HS-5 (cell line): ENCODE measurements at places on chromosomes 3 and 15.
A peak's percentile ranks its signal among the peaks of the same experiment; 100 is the strongest.

DNA sequence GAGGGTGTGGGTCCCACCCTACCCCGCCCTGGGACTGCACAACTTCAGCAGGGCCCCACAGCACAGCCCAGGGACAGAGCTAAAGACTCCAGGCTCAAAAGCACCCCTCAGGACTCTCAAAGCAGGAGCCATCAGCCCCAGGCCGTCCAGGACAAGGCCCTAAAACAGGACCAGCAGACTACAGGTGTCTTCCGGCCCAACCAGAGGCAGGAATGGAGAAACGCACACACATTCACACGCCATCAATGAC lies 26.1 kb downstream of the ATRIP start:
- no peak for DNase-seq

DNA sequence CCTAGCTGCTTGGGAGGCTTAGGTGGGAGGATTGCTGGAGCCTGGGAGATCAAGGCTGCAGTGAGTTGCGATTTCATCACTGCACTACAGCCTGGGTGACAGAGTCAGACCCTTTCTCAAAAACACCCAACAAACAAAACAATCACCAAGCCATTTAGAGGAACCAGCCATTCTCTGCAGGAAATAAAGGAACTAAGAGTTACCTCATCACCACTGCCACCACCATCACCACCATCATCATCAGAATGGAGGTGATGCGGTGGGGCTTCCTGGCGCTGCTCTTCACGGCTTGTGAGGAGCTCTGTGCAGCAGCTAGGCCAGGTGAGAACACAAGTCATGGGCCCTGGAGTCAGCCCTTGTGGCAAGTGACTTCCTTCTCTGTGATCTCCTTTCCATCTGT lies 37.7 kb upstream of the KLHL25 start:
- no peak for DNase-seq

GRCh38 chr3:149120051-149120972 lies 9.1 kb upstream of the HPS3 start:
- DNase-seq = peak; percentile 55

GRCh38 chr3:125202197-125202596 lies 10.4 kb downstream of the SLC12A8 start:
- no peak for DNase-seq

GRCh38 chr3:71210257-71211007 lies 373.1 kb downstream of the FOXP1 start:
- no peak for DNase-seq

DNA sequence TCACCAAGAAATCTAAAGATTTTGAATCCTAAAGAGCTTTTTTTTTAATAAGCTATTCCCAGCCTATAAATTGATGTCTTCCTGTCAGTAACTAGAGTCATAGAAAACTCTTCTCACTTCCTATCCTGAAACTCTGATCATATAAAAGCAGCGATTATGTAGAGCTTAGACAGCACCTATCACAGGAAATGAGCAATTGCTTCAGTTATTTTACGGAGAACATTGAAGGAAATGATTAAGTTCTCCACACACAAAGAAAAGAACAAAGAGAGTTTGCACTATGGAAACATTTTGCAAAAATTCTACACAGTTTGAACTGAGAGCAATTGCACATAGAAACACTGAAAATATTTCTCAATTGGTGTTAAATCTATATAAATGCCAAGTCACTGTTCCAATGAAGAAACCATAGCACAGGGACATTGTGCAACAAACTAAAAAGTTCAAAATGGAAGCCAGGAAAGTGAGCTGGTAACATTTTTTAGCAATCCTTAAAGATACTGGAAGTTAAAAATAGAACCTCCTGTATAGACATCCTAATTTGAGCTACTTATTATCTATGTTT lies 291.5 kb upstream of the ARHGEF26 start:
- peak; percentile 29 for DNase-seq

DNA sequence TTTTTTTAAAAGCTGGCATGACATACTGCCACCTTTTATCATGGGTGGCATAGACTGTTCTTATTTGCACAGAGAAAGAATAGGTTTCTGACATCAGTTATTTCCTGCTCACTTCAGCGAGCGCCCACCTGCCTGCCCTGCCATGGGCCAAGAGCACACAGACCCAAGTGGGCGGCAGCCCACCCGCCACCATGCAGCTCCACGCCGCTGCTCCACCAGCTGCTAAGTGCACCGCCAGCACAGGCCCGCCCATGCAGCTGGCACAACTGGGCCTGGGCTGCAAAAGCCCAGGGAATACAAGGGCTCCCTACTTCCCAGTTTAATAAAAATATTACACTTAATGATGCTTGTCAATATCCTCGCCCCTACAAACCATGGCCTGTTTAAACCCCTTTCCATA lies 15.4 kb downstream of the ZNF148 start:
- no peak for DNase-seq

- no peak for DNase-seq
Measured at GRCh38 chr3:36557021-36557707, 176.9 kb downstream of the STAC start.

DNA sequence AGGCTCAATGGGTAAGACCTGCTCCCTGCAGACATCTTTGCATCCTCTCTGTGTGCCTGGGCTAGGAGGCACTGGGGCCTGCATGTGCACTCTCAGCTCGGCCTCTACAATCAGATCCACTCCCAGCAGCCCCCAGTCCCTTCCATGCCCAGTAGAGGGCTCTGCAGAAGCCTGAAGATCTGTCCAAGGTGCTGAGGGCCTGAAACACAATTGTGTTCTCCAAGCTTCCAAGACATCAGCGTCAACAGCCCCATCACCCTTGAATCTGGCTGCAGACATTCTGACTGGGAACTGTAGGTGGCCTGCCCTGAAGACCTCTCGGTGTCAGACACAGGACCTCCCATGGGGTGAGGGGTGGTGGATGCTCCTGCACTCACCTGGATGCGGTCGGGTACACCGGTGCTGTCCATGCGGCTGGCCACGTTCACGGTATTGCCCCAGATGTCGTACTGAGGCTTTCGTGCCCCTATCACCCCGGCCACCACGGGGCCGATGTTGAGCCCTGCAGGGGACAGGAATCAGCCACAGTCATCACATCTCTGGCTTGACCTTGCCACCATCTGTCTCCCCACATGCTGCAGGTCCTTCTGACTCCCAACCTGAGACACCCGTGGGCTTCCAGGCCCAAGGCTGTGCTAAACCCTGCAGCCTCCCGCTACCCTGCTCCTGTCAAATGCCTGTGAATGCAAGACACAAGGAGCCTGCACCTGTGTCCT lies 84.7 kb downstream of the SEC22A start:
- DNase-seq = no peak

GRCh38 chr3:97131476-97131875 lies 317.1 kb downstream of the EPHA6 start:
- no peak for DNase-seq

DNA sequence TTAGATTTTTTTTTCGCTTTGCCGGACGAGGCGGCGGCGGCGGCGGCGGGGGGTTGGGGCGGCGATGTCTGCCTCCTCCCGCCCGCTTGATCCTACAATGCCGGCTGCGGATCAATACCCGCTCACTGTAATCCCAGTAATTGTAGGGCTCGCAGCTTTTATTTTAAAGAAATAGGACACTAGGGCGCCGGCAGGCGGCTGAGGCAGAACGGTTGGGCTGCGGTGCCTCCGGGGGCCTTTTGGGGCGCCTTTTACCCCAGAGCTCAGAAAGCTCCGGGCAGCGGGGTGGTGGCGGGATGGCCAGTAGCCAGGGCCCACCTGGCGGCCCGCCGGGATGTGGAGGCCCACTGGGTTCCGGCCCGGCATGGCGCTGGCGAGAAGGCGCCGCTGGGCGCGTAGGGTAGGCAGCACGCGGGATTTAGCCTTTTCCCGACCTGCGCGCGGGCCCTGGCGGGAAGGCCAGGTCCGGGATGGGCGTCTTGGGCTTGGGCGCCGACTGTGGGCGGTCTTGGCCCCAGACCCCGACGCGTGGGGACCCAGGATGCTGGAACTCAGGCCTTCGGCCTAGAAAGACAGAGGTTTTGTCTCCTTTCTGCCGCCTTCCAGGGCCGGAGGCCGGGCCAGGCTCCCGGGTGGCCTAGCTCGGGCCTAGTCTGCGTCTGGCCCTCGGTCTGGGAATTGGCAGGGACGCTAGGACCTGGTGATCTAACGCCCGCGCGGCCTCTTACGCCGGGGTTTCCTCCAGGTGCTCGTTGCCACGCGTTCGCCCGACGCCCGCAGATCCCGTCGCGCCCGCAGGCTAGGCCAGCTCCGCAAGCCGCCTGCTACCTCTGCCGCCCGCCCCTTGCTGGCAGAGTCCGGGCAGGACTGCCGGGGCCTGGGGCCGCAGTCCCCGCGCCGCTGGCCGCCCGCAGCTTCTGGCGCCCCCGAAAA lies 15.5 kb upstream of the ONECUT1 start:
- DNase-seq = no peak

DNA sequence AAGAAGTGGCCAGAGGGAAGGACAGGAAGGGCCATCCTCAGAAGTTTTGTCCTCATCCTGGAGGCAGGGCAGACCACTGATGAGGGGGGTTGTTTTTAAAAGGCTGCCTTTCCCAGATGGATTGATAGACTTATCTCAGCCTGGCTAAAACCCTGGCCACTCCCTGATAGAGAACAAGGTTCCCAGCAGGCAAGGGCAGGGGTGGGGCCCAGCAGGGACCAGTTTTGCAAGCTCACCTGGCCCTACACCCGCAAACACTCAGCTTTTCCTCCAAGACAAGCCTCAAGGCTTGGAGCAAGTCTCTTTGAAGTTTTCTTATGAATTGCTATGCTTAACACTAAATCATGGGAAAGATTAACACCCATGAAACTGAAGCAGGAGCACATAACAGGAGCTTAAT lies 9.1 kb downstream of the LIPC start:
- no peak for DNase-seq

DNA sequence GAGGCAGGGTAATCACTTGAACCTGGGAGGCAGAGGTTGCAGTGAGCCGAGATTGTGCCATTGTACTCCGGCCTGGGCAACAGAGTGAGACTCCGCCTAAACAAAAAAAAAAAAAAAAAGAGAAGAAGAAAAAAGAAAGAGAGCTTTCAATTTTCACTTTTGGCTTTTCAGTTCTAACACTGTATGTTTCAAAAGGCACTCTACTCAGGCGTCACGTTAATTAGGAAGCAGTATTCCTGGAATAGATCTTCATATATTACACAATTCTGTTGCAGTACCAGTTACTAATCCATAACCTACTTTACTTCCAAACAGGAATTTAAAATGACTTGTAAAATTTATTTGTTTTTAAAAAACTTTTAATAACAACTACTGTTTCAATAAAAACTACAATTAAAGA lies 131.7 kb upstream of the PLXND1 start:
- DNase-seq = no peak

DNA sequence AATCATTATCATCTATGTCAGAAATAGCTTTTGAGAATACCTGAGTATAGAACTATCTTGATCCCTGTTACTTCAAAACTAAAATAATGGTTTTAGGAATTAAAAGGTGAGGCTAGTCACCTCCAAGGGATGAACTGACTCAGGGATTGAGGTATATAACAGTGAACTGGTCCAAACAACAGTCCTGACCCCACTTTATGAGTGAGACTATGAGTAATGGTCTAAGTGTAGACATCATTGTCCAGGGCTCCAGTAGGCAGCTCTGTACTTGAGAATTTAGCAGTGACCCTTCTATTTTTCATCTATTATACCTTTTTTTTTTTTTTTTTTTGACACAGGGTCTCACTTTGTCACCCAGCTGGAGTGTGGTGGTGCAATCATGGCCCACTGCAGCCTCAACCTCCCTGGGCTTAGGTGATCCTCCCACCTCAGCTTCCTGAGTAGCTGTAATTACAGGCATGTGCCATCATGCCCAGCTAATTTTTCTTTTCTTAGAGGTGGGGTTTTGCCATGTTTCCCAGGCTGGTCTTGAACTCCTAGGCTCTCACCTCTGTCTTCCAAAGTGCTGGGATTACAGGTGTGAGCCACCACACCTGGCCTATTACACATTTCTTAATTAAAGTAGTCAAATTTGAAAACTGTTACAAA lies 36.3 kb downstream of the MLH1 start:
- DNase-seq = no peak

DNA sequence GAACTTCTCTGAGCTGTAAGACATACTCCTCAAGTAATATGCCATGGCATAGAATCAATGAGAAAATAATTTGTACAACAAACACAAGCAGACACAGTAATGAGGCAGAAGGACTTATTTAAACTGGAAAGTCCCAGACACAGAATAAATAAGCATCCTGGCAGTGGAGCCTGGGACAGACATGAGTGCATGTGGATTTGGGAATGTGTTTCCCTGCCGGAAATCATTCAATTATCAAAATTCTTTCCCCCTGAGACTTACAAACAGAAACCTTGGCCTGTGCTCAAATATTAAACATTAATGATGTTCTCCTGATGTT lies 520.1 kb downstream of the ROBO1 start:
- no peak for DNase-seq

DNA sequence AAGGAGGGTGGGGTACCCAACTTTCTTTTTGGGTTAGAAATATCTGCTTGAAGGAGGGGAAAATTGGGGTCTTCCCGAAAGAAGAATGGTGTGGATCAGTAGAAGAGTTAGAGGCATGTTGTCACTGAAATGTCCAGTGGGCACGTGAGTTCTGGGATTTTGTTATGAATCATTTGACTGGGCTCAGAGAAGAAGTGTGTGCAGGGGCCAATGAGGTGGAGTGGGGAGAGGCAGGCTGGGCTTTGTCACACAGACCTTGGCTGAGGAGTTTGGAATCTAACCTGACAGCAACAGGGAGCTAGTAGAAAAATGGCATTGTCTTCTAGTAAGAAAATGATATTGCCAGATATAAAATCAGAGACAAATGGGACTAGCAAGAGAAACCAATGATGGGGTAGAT lies 436.8 kb downstream of the MFSD1 start:
- no peak for DNase-seq

DNA sequence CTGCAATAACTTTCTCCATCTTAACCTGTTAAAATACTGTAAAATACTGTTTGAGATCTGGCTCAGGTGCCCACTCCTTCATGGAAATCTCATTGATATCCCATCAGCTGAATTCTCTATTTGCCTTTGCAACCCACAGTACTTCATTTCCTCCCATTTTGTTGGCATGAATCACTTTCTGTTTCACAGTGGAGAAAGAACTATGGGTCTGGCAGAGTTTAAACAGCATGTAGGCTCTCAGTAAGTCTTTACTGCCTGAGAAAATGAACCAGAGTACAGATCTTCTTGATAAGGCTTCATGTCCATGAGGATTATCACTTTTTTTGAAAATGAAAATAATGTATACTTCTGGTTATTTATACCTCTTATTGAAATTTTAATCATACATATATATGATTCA lies 245.9 kb downstream of the NAALADL2 start:
- DNase-seq = no peak

- no peak for DNase-seq
Measured at GRCh38 chr3:159922861-159923312, 65.7 kb upstream of the IL12A start.

DNA sequence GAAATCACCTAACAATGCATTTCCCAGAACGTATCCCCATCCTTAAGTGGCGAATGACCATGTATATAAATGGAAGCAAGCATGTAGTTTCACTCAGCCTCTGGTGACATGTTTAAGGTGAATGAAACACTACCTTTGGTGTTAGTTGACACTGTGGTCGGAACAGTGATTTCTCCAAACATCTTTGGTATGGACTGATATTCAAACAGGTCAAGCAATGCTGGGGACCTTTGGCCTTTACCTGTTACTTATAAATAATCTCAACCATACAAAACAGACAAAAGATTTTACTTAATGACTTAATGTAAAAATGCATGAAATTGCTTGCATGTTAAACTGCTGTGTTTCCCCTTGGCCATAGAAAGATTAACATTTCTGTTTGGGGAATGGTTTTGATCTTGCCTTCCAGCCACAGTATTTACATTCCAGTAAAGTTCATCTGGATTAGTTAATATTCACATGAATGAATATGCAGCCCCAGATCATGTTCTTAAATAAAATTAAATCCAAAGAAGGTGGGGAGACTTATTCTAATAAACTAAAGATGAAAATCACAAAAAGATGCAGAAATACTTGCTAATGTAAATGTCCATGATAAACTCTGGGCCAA lies 74.4 kb upstream of the HES1 start:
- no peak for DNase-seq
